GOT3 (cell line): ENCODE measurements at places on chromosomes 11 and 22.

GRCh38 chr22:39214006-39214382 lies 30.8 kb downstream of the PDGFB start:
- DNase-seq = no peak

DNA sequence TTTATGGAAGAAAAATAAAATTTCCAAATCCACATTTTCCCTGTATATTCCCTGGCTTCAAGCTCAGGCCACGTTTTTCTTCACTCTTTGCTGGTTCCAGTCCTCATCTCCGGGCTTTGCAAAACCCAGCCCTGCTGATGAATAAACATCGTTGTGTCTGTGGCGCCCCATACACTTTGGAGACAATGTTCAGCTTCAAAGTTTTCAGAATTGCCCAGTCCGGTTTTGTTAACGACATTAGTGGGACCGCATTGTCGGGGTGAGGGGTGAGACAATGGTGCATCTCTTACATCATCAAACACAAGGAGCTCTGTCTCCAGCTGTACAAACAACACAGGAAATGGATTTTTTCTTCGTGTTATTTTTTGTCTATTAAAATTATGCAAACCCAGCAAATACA lies 53.4 kb upstream of the HTATIP2 start:
- no peak for DNase-seq

DNA sequence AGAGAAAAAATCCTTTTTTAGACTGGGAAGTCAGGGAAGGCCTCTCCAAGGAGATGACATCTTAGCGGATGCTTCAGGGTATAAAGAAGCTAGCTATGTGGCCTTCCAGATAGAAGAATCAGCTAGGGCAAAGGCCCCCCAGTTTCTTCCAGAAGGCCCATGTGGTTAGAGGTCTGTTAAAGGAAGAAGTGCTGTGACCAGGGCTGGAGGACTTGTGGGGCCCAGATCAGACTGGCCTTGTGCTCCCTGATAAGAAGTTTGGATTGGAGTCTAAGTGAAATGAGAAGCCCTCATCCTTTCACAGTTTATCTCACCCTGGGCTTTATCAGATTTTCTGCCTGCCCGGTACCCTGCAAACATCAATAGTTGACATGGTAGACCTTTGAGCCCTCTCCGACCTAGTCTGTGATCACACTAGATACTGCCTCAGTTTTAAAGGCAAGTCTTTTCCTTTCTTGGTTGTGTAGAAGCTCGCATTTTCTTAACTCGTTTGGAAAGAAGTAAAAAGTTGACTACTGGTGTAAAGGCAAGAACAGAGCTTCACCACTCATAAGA lies 7.8 kb downstream of the AMPD3 start:
- DNase-seq = no peak

GRCh38 chr11:2539371-2540222 lies 94.8 kb downstream of the KCNQ1 start:
- DNase-seq = no peak

GRCh38 chr22:43377896-43378704 lies 33.7 kb upstream of the MPPED1 start:
- DNase-seq = no peak

DNA sequence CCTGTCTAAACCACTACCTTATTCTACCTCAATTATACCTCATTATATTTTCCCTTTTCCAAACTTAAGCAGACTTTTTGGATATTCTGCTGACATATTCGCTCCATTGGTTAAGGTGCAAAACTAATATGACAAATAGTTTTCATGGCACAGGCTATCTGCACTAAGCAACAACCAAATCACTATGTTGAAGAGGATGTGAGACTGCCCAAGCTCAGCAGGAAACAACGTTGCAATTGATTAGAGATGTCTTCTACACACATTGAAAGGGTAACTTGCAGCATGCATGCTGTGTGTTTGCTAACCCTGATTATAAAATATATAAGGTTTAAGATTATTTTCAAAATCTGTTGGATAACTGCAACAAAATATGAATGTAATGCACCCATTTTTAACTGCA lies 61.6 kb downstream of the STK33 start:
- no peak for DNase-seq

- DNase-seq = no peak
Observed at GRCh38 chr11:116329354-116330090, 443.3 kb downstream of the BUD13 start.

DNA sequence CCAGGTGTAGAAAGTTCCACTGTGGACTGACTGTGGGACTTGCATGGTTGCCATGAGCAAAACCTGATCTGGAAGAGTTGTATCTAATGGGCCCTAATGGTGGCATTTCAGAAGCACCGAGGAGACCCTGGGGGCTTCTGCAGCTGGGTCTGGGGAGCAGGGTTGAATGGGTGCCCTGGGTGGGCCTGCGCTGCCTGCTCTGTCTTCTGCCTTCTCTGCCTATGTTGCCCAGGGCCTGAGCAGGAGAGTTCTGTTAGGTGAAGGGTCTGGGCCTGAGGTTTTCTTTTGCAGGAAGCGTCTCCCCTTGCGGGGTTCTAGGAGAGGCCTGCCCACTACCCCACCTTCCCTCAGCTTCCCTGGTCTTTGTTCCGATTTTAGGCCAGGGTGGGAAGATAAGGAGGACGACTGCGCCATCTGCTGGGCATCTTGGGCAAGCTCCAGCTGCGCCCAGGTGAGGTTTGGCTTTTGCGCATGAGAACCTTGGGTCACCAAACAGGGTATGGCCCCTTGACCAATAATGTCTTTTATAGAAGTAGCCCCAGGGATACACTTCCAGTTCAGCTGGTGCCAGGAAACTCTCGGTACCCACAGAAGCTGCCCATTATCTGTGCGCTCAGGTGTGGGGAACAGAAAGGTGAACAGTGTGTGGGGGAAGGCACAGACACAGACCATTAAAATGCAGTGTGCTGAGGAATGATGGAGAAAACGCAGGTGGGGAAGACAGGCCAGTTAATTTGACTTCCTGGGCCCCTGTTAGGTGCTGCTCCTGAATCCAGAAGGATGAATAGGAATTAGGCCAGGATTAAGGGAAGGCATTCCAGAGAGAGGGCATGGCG lies 23.2 kb downstream of the COMMD9 start:
- no peak for DNase-seq

DNA sequence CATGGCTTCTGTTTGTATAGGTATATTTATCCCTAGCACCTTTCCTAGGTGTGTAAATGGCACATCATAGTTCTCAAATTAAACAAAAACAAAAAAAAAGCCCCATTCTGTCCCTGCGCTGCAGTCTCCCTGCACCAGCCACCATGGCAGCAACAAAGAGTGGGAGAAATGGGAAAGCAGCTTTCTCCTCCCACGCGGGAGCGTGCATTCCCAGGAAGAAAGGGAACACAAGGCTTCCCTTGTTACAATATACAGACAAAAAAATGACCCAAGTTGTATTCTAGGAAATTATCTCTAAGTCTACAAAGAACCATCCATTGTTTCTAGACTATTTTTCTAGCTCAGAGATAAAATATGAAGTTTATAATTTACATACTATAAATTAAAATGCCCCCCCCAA lies 16.1 kb upstream of the TMPRSS5 start:
- DNase-seq = no peak

GRCh38 chr22:31826443-31826842 lies 72.6 kb downstream of the DEPDC5 start:
- no peak for DNase-seq

DNA sequence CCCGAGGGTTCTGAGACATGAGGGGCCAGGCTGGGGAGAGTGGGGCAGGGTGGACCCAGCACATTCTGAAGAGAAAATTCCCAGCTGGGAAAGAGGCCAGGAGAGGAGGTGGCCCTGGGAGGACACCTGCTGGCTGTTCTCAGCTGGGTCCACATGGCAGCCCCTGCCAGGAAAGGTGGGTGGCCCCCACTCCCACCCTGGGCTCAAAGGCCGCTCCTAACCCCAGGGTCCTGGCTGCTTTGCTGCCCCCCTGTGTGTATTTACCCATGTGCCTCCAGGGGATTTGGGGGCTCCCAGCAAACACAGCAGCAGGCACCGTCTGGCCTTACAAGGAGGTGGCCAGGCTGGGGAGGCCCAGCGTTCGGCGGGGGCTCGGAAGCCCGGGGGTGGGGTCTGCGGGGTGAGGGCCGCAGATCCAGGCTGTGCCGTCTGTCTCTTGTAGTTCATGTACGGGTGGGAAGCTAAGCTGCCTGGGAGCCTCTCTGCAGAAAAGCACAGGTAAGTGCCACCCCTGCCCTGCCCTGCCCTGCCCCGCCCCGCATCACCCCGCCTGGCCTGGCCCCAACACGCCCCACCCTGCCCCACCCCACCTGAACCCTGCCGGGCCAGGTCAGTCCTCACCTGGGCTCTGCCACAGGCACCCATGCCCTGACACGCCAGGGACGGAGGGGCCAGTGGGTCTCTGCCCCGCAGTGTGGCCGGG lies 10.6 kb downstream of the MUC5B start:
- DNase-seq = no peak

DNA sequence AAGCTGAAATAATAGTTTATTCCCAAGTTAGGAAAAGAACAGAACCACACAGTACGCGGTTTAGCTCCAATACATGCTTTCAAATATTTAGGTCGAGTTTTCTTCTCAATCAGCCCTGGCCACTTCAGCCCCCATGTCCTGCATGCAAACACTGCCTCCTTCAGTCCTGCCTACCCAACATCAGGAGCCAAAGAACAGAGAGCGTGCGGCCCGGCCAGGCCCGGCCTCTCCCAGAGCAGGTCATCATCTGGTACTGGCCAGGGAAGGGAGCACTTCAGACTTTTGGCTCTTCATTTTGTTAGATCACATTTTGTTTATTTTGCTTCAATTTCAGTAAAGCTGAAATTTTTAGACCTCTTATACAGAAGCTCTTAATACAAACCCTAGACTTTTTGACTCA lies 6.7 kb downstream of the BRD1 start:
- no peak for DNase-seq

DNA sequence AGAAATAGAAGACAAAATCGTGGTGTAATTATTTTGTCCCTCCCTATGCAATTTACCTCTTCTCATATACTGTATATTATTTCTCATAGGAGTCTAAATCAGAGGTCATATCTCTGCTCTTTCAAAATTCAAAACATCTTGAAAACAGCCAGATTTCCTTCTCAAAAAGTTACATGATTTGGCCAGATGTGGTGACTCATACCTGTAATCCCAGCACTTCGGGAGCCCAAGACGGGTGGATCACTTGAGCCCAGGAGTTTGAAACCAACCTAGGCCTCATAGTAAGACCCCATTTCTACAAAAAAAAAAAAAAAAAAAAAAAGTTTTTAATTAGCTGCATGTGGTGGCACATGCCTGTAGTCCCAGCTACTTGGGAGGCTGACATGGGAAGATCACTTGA lies 29.0 kb upstream of the DNAJB7 start:
- no peak for DNase-seq

GRCh38 chr11:46912526-46913150 lies 5.7 kb downstream of the LRP4 start:
- no peak for DNase-seq

GRCh38 chr11:7901319-7901854 lies 29.7 kb downstream of the OR10A6 start:
- DNase-seq = no peak

- no peak for DNase-seq
Observed at GRCh38 chr11:94449437-94449836, 44.2 kb downstream of the MRE11 start.

DNA sequence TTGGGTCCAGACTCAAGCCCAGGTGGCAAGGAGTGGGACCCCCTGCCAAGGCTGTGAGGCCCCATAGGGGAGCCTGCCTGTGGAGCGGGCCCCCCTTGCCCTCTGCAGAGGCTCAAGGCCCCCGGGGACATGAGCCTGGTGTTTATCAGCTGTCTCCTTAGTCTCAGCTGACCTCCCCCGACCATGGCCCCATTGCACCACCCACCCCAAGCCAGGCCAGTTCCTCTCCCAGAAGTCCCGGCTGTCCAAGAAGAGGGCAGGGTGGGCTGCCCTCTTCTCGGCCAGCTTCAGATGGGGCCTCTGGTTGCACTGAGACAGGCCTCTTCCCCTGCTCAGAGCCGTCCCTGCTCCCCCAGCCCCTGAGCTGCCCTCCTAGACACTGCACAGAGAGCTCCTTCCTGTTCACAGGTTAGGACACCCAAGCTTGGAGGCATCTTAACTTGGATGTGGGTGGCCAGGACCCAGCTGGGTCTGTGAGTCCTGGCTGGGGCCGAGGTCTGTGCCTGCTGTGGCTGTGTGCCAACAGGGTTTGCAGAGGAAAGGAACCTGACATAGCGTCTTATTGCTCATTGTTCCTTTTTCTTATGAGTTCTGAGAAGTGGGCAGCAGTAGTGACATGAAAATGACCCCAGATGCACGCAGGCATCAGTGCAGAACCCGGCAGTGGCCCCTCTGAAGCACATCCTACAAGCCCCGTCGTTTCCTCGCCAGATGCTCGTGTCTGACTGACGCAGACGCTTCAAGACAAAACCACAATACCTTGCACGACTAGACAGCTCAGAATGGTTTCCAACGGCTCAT lies 5.4 kb downstream of the TRABD start:
- DNase-seq = no peak

GRCh38 chr11:76629116-76629852 lies 41.3 kb downstream of the LRRC32 start:
- DNase-seq = no peak

DNA sequence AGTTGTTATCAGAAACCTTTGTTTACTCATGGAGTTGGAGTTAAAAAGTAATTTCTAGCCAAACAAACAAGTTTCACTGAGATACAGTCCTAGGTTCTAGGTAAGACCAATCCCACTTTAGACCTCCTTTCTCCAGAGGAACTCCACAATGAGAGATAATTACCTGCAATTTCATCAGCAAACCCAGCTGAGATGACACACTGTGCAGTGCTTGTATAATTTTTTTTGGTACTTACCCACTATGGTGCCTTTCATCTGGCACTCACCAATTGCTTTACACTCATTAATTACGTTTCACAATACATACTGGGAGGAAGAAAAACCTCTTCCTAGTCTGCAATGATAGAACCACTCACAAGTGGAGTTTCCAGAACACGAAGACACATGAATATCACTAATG lies 1.8 kb upstream of the MUC15 start:
- DNase-seq = no peak

DNA sequence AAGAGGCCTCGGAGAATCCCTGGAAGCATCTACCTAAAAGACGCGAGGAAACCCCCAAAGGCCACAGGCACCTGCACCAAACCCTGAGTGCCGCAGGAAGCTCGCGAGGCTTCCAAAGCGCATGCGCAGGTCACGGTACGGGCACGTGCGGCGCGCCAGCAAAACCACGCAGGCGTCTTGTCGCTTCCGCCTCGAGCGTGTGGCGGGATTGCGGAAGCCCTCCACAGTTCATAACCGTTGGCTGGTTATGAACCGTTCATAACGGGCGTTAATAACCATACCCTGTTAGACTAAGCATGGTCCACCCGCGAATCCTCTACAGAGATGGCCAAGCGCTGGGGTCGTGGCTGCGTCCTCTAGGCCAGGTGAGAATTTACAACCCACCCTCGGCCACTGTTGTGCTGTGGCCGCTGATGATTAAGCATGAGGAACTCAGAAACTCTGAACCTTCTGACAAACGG lies 46.4 kb downstream of the MORC2 start:
- DNase-seq = no peak

DNA sequence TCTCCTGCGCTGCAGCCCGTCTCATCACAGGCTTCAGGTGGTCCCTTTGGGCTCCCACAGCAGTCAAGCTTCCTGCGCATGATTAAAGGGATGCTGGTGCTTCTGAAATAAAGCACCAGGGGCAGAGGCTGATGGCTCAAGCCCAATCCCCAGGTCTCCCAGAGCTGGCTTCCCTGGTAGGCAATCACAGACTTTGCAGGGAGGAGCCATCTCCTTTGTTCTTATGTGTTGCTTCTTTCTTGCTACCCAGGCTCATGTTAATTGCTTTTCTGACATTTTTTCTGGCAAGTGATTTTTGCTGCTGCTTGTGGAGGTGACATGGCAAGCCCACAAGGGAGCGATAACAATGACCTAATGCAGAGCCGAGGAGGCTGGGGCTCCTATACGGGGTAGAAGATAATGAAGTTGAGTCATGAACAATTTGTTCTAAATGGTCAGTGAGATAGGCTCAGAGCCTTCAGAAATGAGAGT lies 25.2 kb upstream of the PLET1 start:
- DNase-seq = no peak
